NCI-H1694 (cell line): ENCODE measurements at places on chromosomes 1 and 21.

GRCh38 chr1:62508187-62508758 lies 71.4 kb downstream of the USP1 start:
- DNase-seq = peak; percentile 55

DNA sequence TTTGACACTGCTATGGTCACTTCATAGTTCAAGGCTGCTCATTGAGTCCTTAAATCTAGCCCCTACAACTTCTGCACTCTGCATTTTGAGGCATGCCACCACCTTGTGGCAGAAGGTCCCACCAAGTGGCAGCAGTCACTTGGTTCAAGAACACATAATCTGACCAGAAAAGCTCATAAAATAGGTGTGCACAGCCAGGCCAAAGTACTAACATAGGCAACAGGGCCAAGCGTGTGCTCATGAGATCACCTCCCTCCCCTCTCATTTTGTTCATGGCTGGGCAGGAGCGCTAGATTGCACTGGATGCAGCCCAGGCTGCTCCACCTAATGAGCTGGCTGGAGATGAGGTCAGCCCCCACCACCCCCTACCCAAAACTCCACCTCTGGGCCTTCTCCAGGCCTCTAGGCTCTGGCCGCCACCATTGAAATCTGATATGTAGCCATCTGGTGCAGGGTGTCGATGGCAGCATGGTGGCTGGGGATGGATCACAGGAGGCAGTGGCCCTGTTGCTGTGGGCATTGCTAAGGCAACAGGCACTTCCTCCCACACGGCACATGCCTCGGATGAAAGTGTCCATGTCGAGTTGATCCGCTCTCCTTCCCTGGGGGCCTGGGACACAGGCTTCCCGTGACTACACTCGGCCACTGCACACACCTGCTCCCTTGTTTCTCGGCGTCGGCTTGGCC lies 193.2 kb downstream of the TRABD2B start:
- peak; percentile 22 for DNase-seq

DNA sequence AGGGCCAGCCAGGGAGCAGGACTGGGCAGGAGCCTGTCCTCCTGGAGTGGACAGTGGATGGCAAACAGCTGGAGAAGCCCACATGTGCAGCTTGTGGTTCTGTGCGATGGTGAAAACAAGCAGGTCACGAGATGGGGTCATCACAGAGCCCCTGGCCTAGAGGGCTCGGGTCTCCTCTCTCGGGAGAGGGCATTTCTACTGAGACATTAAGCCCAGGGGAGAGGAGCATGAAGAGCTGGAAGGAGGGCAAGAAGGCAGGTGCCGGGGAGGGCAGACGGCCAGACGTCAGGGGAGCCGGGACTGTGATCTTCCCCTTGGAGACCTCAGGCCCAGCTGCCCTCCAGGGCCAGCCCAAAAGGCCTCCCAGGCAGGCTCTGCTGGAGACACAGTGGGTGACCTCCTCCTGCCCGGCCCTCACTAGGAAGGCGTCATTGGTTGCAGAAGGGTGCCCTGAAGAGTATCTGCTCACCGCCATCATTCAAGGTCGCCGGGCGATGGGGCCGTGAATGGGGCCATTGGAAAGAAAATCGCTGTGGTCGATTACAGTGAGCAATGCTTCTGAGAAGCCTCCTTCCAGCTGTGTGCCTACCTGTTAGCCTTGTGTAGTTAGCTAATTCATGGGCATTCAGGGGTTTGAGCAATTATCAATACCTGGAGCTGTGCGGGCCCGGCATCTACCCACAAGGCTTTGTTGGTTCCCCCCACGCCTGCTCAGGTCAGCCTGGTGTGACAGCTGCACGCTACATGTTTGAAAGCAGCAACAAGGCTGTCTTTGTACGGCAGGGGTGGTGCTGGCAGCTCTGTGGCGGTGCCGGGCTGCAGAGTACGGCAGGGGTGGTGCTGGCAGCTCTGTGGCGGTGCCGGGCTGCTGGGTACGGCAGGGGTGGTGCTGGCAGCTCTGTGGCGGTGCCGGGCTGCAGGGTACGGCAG lies 72.3 kb upstream of the ACTRT2 start:
- DNase-seq = no peak

DNA sequence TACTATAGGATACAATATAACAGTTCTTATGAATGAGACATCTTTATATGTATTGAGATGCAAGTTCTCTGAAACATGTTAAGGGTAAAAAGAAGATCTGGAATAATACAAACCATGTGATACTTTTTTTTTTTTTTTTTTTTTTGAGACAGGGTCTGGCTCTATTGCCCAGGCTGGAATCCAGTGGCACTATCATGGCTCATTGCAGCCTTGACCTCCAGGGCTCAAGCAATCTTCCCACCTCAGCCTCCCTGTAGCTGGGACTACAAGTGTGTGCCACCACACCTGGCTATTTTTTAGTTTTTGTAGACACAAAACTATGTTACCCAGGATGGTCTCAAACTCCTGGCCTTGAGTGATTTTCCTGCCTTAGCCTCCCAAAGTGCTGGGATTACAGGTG lies 22.1 kb upstream of the MCL1 start:
- no peak for DNase-seq
